Stimulated activated CD8-positive, alpha-beta memory T cell treated with anti-CD3 and anti-CD28 coated beads, Interleukin-7, amount 100 ng/mL, for 1 hour (primary cell): ENCODE measurements at places on chromosomes 12 and 14.

- DNase-seq = no peak
Measured at GRCh38 chr12:49251357-49251756, 13.5 kb upstream of the TUBA1C start.

GRCh38 chr12:6965714-6966113, 4.8 kb downstream of the PHB2 start:
- DNase-seq = no peak

DNA sequence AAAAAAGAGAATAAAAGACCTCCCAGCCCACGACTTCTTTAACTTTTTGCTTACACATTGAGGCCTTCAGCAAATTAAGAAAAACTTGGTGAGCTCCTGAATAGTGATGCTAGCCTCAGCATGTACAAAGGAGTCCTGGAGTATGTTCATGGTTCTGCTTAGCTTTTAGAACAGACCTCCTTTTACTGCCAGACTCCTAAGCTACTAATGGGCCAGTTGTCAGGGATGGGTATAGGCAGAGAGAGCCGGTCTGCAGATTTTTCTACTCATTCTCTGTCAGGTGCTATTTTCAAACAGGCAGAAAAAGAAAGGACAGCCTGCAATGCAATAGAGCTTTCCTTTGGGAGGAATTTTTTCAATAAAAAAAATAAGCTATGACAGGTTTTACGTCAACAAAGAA, 81.9 kb upstream of the REP15 start:
- DNase-seq = no peak

GRCh38 chr14:100065942-100066574, 836 bp downstream of the EVL start:
- peak; percentile 69 for DNase-seq

DNA sequence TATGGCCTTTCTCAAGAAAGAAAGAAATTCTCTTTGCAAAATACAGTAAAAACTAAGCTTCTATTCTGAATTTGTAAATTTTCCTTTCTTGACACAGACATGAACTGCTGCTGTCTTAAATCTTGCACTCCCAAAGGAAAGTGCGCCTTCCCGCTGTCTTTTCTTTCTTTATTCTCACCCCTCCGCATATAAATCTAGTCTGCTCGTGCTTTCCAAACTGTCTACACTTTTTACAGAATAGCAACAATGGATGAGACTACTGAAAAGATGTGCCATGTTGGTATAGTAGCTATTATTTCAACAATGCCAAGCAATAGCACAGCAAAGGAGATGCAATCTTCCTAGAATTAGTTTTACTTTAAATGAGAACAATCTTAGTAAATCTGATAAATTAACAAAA, 328.8 kb upstream of the PDE3A start:
- no peak for DNase-seq

DNA sequence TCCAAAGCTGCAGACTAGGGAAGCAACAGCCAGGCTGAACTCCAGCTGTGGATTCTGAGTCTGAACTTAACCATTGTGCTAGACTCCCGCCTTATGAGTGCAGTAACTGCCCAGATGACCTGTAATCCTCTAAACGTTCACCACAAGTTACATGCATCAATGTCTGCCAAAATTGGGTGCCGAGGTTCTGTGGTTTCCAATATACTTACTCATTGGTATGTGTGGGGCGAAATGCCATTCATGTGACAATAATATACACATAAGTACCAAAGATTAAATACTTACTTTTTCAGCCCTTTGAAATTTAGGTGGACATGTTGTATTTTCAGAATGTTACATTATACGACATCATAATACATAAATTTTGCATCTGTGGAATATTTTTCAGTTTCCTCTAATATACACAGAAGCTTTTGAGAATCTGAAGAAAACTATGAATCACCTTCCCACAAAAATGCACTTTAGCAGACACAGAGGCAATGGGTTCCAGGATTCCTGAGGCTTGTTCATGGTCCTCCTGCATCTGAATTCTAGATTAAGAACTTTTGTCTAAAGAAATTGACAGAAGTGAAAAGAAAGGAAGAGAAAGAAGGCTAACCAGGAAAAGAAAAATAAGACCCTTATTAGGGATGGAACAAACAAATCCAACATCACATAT, 31.7 kb downstream of the GRIP1 start:
- DNase-seq = no peak

GRCh38 chr12:51401486-51401885, 10.3 kb upstream of the GALNT6 start:
- DNase-seq = no peak

DNA sequence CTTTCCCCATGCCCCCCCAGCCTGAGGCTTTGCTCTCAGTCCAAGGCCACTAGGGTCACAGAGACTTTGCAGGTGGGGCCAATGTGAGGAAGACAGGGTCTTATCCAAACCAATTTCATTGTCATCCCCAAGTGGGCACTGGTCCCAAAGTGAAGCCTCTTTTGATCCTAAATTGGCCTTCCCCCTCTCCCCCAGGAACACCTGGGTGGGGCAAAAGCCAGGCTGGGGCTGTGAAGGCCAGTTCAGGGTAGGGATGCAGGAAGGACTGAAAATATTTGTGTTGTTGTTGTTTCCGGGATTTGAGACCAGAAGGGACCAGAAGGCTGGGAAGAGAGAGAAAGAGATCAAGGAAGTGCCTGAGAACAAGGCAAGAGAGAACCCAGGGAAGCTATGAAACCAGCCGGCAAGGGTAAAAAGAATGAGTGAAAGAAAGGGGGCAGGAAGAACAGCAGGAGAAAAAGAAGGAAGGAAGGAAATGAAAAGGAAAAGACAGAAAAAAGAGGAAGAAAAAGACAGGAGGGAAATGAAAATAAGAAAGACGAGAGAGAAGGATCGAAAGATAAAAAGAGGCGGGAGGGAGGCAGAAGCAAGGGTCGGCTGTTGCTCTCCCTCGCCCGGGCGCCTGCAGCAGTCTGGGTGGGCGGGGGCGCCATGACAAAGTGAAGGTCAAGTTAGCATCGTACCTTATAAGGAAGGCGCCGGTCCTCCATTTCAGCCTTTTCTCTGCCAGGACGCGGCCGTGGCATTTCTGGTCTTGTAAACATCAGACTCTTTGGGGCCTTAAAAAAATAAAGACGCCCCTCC, 7.4 kb upstream of the HOXC11 start:
- no peak for DNase-seq

- no peak for DNase-seq
Measured at GRCh38 chr12:4049298-4050080, 176.3 kb upstream of the PARP11 start.

- DNase-seq = no peak
Measured at GRCh38 chr12:131350943-131351318, 360.0 kb upstream of the SFSWAP start.

- DNase-seq = no peak
Measured at GRCh38 chr12:114848666-114849065, 164.7 kb upstream of the TBX3 start.

DNA sequence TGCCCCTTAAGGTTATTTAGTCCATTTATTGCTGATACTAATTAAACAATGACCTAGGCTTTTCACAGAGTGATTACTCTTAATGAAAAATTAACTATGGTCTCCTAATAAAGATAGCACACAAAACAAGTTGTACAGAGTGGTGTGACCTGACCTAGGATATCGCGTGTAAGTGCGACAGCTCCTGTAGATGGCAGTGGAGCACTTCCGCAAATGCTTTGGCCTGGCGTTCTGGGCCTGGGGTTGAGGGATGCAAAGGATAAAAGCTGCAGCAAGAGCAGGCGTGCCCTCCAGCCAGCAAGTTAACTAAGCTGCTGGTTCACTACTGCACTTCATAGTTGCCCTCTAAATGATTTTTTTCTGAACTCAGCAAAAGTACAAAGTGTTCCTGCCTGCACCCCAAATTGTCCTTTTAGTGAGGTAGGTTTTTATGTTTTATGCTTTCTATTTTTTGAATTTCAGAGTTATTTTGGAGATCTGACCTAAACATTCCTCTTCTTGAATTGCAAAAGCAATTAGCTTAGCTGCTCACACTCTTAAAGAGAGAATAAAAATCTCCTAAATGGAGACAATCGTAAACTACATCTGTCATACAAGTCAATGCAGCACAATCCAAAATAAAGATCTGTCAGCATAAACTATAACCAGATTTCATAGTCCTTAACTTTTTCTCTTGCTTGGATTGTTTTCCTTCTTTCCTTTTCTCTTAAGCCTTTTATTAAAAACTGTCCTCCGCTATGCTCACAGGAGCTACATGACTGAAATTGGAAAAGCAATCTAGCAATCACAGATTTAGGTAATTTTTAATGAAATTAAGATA, 379.6 kb downstream of the LRIG3 start:
- no peak for DNase-seq

GRCh38 chr12:92398565-92399309, 253.1 kb upstream of the BTG1 start:
- no peak for DNase-seq

DNA sequence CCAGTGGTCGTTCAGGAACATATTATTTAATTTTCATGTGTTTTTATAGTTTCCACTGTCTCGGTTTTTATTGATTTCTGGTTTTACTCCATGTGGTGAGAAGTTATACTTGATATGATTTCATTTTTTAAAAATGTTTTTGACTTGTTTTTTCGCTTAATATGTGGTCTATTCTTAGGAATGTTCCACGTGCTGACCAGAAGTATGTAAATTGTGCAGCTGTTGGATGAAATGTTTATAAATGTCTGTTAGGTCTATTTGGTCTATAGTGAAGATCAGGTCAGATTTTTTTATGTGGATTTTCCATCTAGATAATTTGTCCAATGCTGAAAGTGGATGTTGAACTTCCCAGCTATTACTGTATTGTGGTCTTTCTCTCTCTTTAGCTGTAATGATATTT, 433.8 kb upstream of the MIS18BP1 start:
- DNase-seq = no peak

- no peak for DNase-seq
Measured at GRCh38 chr14:102777711-102778337, 575 bp downstream of the TRAF3 start.

- no peak for DNase-seq
Measured at GRCh38 chr12:45121224-45121623, 70.3 kb upstream of the DBX2 start.

- DNase-seq = no peak
Measured at GRCh38 chr12:80553316-80553715, 109.3 kb downstream of the PTPRQ start.

GRCh38 chr12:25364529-25365339, 114.0 kb upstream of the KRAS start:
- no peak for DNase-seq

DNA sequence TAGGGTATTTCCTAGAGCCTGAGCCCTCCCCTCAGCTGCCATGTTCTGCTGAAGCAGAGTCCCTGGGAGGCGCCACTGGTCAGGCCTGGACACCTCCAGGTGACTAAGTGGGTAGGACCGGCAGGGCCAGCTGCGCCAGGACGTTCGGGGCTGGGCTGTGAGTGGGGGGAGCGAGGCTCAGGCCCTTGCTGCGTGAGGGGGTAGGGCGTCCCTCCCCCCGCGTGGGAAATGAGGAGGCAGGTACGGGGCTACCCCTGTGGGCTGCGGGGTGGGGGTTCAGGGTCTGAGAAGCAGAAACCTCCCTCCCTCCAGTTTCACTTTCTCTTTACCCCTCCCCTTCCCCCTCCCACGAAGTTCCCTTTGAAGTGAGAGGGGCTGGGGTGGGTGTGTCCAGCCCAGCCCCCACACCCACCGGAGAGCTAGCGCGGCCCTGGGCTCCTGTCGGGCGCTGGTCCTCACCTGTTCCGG, 22.1 kb upstream of the KIF26A start:
- DNase-seq = no peak

DNA sequence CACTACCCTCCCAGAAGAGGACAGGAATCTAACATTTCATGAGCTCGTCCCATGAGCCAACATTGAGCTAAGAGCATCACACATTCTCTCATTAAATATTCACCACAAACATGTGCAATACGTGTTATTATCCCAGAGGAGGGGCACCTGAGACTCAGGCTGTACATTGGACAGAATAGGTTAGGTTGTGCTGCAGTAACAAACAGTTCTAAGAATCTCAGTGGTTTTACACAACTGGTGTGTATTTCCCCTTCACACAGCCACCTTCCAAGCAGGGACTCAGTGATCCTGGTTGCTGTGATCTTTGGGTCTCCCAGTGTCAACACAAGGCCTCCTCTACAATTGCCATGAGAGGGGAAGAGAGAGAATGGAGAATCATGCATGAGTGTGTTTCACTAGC, 15.0 kb upstream of the ACTN1 start:
- DNase-seq = no peak

- peak; percentile 40 for DNase-seq
Measured at GRCh38 chr12:116703214-116703795, 34.6 kb downstream of the SPRING1 start.

DNA sequence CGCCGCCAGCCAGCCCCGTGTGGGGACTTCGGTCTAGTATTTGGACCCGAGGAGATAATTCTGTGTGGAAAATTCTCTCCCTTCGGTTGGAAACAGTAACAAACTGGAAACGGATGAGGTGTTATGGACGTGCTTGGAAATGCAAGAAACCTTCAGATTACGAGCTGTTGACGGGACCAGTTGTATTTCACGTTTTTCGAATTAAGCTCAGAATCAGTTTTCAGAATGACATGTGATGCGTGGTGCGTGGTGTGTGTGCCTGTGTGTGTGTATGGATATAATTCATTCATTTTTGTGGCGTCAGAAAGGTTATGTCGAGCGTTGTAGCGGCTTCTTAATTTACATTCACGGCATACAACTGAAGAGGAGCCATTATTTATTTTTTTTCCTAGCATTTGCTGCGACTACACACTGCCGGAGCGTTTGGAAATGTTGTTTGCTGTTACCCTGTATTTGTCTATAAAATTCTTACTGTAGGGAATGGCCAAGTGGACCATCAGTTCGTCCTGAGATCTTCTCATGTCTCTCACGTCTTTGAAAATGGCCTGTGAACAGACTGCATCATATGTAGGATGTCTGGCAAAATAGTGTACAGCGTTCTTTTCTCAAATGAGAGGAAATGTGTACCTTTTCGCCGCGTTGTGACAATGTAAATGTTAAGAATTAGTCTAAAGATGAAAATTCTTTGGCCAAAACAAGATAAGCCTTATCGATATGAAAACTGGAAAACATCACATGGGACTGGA, 1.3 kb downstream of the TRAF3 start:
- no peak for DNase-seq

DNA sequence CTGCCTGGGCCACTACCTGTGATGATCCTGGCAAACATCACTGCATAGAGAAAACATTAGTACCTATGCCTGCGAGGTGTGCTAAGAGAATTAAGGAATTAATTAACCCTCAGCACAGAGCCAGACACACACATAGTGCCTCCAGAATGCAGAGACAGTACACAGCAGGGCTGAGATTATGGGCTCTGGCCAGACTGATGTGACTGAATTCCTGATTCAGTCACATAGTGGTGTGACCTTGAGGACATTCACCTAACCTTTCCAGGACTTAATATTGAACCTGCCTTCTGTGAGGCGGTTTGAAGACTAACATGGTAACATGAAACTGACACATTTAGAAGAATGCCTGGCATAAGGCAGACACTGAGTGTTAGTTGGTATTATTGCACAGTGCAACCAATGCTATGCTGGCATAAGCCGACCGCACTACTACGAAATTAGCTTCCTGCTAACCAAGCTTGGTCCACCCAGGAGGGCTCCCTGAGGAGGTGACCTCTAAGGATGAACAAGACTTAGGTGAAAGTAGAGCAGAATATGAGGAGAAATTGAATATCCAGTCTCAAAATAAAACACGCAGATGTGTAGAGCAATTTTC, 32.0 kb upstream of the SELPLG start:
- no peak for DNase-seq
